ENCODE measurements at places on chromosomes 5 and 9.

DNA sequence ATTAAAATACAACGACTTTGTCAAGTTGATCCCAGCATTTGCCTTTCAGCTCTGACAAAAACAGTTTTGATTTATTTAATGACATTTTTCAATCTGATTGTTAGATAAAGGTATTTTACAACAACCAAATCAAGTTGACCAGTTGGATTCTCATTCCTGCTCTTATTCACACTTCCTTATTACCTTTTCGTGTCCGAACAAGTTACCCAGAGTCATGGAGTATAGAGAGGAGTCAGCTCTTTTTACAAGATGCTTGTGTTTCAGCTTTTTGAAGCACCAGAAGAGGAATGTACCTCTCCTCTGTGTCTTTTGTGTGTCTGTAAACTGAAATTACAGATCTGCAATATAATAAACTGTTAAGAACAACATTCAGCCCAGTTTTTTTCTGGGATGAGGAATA, 151.3 kb upstream of the TMEM161B start:
- no peak for DNase-seq

- no peak for DNase-seq
Measured at GRCh38 chr9:95070549-95071021, 246.9 kb downstream of the FANCC start.

GRCh38 chr9:134483361-134484184, 157.3 kb downstream of the RXRA start:
- no peak for DNase-seq

DNA sequence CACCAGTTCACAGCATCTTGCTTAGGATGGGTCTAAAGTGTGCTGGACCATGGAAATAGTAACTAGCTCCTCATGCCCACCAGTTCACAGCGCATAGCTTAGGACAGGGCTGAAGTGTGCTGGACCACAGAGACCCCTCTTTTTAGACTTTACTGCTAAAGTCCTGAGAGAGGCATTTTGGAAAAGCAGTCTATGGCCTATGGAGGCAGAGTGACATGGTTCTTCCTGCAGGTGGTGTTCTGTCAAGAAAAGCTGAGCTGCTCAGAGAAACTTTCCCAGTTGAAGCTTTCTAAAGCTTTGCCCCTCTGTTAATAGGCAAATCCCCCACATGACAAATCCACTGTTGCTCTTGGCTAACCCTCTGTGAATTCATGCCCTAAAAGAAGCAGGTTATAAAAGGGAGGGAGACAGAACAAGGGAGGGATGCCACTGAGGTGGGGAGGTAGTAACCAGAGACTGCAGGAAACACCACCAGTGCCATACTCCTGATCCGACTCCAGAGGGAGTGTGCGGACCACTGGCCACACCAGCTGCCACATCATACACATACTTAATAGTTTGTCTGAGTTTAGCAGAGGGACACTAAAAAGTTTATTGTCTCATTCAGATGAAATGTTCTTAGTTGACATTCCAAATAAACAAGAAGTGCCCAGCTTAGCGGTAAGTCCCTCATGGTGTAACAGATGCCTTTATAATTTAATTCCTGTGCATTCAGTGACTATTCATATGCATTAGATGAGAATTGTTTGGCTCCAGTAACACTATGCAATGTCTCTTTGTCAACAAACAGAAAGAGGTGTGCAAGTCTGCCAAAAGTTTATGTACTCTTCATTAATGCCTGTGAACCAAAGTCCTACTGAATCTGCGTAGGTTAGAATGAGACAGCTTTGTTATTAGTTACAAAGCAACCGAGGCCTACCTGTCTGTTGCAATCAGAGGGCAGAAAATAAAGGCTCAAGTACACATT, 236.2 kb upstream of the NFIL3 start:
- DNase-seq, result no peak

GRCh38 chr5:41508696-41509398, 1.6 kb downstream of the PLCXD3 start:
- no peak for DNase-seq

GRCh38 chr9:7408845-7409244, 390.7 kb downstream of the DMAC1 start:
- no peak for DNase-seq
